ENCODE measurements at places on chromosomes 1 and 21.

GRCh38 chr1:230599926-230600656 lies 42.2 kb upstream of the COG2 start:
- DNase-seq = no peak

- no peak for DNase-seq
Observed at GRCh38 chr1:23354245-23354644, 10.2 kb upstream of the HNRNPR start.

DNA sequence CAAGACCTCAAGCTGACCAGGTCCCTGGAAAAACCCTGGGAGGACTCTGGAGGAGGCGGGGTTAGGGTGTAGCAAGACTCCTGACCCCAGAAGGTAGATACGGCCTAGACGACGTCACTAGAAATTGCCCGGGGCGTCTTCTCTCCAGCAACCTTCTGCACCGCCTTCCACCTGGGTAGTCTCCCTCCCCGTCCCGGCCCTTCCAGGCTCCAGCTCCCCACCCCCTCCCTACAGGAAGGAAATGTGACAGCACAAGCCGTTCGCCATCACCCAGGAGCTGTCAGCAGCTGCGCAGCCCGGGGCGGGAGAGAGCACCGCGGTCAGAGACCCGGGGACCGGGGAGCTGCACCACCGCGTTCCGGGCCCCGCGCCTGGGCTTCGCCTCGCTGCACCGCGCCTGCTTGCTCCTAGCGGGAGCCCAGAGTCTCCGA lies 20.0 kb downstream of the SERTAD4 start:
- DNase-seq = no peak

DNA sequence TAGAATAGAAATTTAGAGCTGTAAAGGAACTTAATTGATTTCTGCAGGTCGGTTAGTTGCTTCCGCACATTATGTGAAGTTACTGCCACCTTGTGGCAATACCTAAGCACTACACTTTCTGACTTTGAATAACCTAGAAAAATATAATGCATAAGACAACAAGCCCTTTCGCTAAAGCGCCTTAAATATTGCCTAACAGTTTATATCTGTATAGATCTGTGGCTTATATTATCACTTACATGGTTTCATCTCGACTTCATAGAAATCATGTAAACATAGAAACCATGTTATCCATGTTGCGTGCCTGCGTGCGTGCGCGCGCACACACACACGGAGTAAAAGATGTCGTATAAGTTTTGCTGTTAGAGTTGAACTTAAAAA lies 10.9 kb upstream of the IFI16 start:
- no peak for DNase-seq

DNA sequence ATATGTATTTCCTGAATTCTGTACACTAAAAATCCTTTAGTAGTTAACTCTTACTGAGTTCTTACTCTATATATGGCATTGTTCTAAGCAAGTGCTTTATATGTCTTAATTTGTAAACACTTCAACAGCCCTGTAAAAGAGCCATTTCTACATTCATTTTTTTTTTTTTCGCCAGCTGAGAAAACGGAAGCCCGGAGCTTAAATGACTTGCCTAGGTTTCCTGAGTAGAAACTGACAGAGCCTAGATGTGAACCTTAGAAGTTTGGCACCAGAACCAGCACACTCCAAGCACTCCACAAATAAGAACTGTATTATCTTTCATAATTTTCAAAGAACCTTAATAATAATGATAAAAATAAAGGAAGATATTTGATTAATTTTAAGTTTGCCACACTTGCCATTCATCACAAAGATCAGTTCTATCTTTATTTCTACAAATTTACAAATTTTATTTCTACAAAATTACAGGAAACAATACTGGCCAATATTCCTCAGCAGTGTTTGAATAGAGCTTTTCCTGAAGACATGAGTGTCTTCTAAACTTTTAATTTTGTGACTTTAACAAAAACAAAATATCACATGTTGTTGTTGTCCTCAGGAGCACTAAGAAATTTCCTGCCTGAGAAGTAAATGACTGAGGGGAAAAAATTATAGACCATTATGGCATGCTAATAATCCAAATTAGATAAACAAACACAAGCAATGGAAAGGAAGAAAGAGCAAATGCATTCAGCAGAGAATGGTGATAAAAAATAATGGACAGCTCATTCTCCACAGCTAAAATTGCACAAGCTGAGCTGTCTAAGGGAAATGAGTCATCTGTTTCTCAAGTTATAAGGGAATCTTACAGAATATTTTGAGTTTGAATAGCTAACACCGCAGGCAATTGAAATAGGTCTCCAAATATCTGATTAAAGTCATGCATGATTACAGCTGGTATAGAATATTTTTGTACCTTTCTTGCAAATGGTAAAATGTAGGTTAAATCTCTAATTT lies 71.2 kb downstream of the DPYD start:
- no peak for DNase-seq

DNA sequence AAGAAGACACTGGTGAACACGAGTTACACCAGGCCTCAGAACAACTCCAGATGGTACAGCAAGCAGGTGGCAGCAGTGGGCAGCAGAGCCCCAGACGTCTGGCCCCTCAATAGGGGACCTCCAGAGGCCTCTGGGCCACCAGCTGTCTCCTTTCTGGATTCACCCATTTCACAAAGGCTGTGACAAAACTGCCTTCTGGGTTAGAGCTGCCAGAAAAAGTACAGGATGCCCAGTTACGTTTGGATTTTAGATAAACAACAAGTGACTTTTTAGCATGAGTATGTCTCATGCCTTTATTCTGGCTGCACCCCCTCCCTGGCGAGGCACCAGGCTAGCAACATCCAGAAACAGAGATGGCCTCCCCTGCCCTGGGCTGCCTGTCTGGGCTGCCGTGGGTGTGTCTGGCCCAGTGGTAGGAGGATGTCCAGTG lies 30.1 kb downstream of the ITPKB start:
- no peak for DNase-seq
